ENCODE measurements at places on chromosomes 2 and 18.

- H3K4me3 ChIP-seq: no peak within 1 kb of the TSS
- no peaks in the 10 kb centered on the region for H3K27me3 ChIP-seq
- H3K36me3 ChIP-seq: no peaks in the 10 kb centered on the region
- no peaks in the 10 kb centered on the region for H3K4me1 ChIP-seq
- H3K27ac ChIP-seq: no peak within 1 kb of the TSS
These were observed at the start of gene L3MBTL4 for GRCh38 chr18:6414723-6415417. TSS of gene L3MBTL4 (minus strand) at chr18:6414911. CDS start at chr18:6311625, 103,286 bp downstream.

- H3K27ac ChIP-seq: no peak overlapping the region
- DNase-seq: no peak
- H3K4me3 ChIP-seq: no peak overlapping the region
- no peaks in the 10 kb centered on the region for H3K27me3 ChIP-seq
- H3K36me3 ChIP-seq: no peaks in the 10 kb centered on the region
These were observed 358.2 kb upstream of the UBE2E3 start for GRCh38 chr2:180621941-180622918.

DNA sequence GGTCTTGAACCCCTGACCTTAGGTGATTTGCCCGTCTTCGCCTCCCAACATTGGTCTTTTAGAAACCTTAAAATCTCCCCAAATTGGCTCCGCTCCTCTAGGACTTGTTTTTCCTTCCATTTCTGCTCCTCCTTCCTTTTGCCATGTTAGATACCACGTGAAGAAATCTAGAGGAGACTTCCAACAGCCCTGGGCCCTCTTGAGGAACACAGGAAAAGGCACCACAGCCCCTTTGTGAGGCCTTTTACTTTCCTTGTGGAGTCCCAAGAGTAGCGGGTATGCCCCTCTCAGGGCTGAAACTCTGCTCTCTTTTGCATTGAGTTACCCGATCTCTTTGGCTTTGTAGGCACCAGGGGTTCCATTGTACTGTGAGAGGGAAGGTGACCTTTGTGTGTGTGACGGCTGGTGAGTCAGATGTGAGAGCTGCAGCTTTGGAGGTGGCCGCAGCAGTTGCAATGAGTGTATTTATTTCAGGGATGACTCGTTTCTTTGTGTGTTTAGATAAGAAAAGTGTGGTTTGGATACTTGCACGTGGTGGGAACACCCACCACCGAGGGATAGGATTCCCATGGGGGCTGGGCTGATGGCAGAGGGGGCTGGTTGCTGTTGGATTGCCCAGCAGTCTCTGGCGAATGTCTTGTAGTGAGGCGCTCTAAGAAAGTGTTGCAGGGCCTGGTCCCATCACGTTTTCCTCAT lies 218.4 kb upstream of the HS6ST1 start:
- no peaks in the 10 kb centered on the region for H3K36me3 ChIP-seq
- no peak overlapping the region for H3K4me3 ChIP-seq
- H3K27me3 ChIP-seq: no peaks in the 10 kb centered on the region
- no peak overlapping the region for H3K27ac ChIP-seq
- DNase-seq: peak; percentile 21

GRCh38 chr18:27855486-27855885 lies 321.4 kb downstream of the CDH2 start:
- no peaks in the 10 kb centered on the region for H3K27me3 ChIP-seq
- no peak overlapping the region for H3K4me3 ChIP-seq
- H3K36me3 ChIP-seq: no peaks in the 10 kb centered on the region
- peak; percentile 11 for DNase-seq

DNA sequence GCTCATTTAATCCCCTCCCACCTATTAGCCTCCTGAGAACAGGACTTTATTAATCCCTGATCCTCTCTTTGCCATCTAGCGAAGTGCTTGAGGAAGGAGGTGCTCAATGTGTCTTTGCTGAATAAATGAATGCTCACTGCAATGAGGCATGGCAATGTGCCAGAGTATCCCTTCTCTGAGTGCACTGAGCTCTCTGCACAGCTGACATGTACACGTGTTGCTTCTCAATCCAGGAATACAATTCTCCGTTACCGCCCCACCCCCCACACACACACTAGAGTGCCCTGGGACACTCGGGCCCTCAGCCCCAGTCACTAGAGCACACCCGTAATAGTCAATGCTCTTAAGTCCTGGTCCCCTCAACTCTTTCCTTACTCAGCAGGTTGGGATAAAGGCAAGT lies 41.4 kb downstream of the FAM178B start:
- no peaks in the 10 kb centered on the region for H3K27me3 ChIP-seq
- no peak overlapping the region for H3K4me3 ChIP-seq
- H3K4me1 ChIP-seq: no peaks in the 10 kb centered on the region
- no peak for DNase-seq
- no peaks in the 10 kb centered on the region for H3K36me3 ChIP-seq

- no peaks in the 10 kb centered on the region for H3K36me3 ChIP-seq
- H3K27ac ChIP-seq: no peak overlapping the region
- DNase-seq: no peak
- H3K27me3 ChIP-seq: no peaks in the 10 kb centered on the region
- no peaks in the 10 kb centered on the region for H3K4me1 ChIP-seq
These were observed 240.5 kb upstream of the MYT1L start for GRCh38 chr2:2571301-2572150.

- no peak overlapping the region for H3K4me3 ChIP-seq
- DNase-seq: no peak
- H3K36me3 ChIP-seq: no peaks in the 10 kb centered on the region
- no peaks in the 10 kb centered on the region for H3K27me3 ChIP-seq
- H3K27ac ChIP-seq: no peak overlapping the region
These were observed 69.9 kb upstream of the NOSTRIN start for GRCh38 chr2:168732506-168732905.

- H3K4me3 ChIP-seq: no peak overlapping the region
- H3K27ac ChIP-seq: no peak overlapping the region
- H3K36me3 ChIP-seq: no peaks in the 10 kb centered on the region
- H3K4me1 ChIP-seq: peaks cover 37% of the 10 kb centered on the region
- no peaks in the 10 kb centered on the region for H3K27me3 ChIP-seq
These were observed 1027.2 kb upstream of the ACVR2A start for GRCh38 chr2:146817613-146818012.

DNA sequence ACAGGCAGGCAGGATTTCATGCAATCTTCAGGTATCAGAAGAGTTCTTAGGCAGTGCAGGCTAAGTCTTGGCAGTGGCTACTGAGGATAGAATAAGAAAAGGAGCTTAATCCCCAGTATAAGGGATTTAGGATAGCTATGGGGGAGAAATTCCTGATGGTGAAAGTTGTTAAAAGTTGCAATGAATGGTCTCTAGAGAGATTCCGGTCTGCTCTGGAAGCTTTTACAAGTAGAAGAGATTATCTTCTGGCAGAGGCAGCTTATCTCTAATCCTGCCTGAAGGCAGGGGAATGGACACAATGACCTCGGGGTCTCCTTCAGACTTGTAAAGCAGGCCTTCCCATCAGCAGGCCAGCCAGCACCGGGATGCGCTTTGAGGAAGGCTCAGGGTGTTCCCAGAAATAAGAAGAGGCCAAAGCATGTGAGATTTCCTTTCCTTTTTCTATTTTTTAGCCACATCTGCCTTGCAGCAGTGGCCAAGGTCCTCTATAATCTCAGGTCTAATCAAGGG lies 253.9 kb upstream of the KLHL29 start:
- H3K4me3 ChIP-seq: no peak overlapping the region
- no peaks in the 10 kb centered on the region for H3K36me3 ChIP-seq
- no peak for DNase-seq

DNA sequence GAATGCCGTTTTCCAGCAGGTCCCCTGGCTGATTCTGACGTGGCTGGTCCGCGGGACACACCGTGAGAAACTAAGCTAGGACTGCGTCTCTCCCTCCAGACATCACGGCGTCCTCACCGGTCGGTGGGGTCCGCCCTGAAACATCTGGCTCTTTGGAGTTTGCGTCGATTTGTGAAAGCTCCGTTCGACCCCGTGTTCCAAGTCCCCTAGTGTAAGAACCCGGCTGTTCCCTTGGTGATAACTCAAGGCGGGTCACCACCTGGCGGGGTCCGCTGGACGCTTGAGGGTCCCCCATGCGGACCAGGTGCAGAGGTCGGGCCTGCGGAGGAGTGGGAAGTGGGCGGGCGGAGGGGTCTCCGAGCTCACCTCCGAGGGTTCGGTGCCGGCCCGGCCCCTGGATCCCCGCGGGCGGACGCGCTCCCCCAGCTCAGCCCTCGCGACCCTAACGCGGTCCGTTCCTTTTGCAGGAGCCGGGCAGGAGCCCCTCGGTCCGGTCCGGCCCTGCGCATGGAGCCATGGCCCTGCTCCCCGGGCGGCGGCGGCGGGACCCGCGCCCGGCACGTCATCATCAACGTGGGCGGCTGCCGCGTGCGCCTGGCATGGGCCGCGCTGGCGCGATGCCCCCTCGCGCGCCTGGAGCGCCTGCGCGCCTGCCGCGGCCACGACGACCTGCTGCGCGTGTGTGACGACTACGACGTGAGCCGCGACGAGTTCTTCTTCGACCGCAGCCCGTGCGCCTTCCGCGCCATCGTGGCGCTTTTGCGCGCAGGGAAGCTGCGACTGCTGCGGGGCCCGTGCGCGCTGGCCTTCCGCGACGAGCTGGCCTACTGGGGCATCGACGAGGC lies 65.6 kb downstream of the KCNG2 start:
- H3K4me1 ChIP-seq: no peaks in the 10 kb centered on the region
- H3K36me3 ChIP-seq: no peaks in the 10 kb centered on the region
- no peak for DNase-seq

GRCh38 chr2:196415384-196415783 lies 224.1 kb upstream of the CCDC150 start:
- H3K27ac ChIP-seq: no peak overlapping the region
- H3K4me3 ChIP-seq: no peak overlapping the region
- no peaks in the 10 kb centered on the region for H3K27me3 ChIP-seq
- H3K4me1 ChIP-seq: no peaks in the 10 kb centered on the region
- DNase-seq: no peak

GRCh38 chr2:29202819-29203495 lies 87.7 kb downstream of the CLIP4 start:
- no peak overlapping the region for H3K27ac ChIP-seq
- peak; percentile 32 for DNase-seq
- H3K27me3 ChIP-seq: no peaks in the 10 kb centered on the region
- peaks cover 7% of the 10 kb centered on the region for H3K4me1 ChIP-seq

DNA sequence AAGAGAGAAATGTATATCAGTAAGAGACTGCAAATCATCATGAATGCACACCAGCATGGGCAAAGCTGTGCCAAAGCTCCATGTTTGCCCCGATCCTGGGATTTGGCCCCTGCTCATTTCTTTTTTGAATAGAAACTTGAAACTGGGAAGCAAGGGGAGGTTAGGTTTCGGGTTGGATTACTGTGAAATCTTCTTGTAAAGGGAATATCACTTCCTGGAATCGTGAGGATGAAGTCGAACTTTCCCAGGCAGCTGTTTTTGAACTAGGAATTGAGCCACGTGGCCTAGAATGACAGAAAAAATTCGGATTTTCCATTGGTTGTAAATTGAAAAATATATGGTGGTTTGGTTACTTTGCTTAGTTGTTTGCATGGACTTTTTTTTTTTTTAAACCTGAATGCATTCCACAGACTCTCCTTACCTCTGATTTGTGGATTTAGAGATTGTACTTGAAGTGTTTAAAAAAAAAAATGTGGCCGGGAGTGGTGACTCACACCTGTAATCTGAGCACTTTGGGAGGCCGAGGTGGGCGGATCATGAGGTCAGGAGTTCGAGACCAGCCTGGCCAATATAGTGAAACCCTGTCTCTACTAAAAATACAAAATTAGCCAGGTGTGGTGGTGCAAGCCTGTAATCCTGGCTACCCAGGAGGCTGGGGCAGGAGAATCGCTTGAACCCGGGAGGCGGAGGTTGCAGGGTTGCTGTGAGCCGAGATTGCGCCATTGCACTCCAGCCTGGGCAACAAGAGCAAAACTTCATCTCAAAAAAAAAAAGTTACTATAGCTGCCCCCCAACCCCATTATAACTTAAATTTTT lies 32.1 kb downstream of the GRHL1 start:
- DNase-seq: no peak
- H3K4me3 ChIP-seq: no peak overlapping the region
- H3K36me3 ChIP-seq: no peaks in the 10 kb centered on the region
- no peaks in the 10 kb centered on the region for H3K4me1 ChIP-seq
- no peak overlapping the region for H3K27ac ChIP-seq
- no peaks in the 10 kb centered on the region for H3K27me3 ChIP-seq

DNA sequence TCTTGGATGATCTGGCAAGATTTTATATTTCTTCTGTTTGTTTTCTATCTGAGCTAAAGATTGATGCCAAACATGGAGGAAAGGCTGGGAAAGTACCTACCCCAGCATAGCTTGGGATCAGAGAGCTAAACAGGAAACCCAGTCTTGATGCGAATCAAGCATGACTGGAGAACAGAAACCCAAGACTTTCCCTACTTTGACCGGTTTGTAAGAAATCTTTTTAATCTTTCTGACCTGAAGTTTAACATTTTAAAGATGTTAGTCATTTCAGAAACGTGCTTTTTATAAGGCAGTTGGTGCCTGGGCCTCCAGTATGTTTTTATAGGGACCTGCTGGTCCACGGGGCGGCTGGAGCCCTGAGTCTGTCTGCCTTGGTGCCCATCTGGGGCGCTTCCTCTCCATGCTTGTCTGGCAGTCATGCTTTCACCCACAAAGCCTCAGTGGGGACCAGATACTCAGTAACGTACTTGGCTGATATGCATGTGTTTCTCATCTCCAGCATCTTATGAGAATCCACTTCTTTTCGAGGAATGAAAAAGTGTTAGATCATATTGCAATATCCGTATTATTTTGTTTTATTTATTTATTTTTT lies 266.5 kb downstream of the PTGR3 start:
- no peaks in the 10 kb centered on the region for H3K27me3 ChIP-seq
- no peaks in the 10 kb centered on the region for H3K4me1 ChIP-seq
- H3K4me3 ChIP-seq: no peak overlapping the region
- no peak overlapping the region for H3K27ac ChIP-seq
- no peak for DNase-seq

DNA sequence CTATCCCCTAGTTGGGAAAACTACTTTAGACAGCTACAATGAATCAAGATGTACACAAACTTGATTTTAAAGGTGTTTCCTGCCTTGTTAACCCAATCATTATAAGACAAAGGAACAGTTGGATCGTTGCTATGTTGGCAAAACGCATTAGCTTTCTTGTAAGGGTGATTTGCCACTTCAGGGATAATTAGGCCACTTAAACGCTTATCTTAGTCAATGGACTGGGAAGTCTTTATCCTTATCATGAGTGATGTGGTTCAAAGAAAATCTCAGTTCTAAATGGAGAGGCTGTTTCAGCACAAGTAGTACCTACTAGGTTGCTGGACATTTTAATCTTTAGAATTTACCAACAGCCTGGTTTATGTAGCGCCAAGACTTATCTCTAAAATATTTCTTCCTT lies 406.1 kb upstream of the MEX3C start:
- H3K4me3 ChIP-seq: no peak overlapping the region
- H3K36me3 ChIP-seq: no peaks in the 10 kb centered on the region
- no peaks in the 10 kb centered on the region for H3K4me1 ChIP-seq
- H3K27me3 ChIP-seq: peaks cover 5% of the 10 kb centered on the region
- H3K27ac ChIP-seq: no peak overlapping the region

GRCh38 chr18:62044490-62045000 lies 142.3 kb downstream of the PIGN start:
- no peaks in the 10 kb centered on the region for H3K4me1 ChIP-seq
- H3K4me3 ChIP-seq: no peak overlapping the region
- no peaks in the 10 kb centered on the region for H3K27me3 ChIP-seq

GRCh38 chr18:77470569-77471413 lies 221.1 kb downstream of the GALR1 start:
- H3K4me3 ChIP-seq: no peak overlapping the region
- no peak overlapping the region for H3K27ac ChIP-seq
- H3K36me3 ChIP-seq: no peaks in the 10 kb centered on the region
- DNase-seq: no peak

Data from A673 (cell line).